Activated CD8-positive, alpha-beta T cell treated with anti-CD3 and anti-CD28 coated beads, Interleukin-2, amount 10 ng/mL, durations not matched to agents 7 days and 5 days (primary cell): ENCODE measurements at places on chromosomes 7 and 10.

DNA sequence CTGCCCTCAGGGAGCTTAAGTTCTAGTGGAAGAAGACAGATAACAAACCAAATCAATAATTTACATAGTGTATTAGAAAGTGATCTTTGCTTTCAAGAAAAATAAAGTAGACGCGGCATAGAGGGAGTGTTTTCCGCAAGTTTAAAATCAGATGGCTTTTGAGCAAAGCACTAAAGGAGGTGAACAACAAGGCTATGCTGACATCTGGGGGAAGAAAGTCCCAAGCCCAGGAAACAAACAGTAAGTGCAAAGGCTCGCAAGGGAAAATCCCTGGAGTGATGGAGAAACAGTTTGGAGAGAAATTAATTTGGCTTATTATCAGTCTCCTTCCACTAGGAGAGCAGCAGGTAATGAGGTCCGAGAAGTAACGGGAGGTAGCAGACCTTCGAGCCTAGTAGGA is 1.9 kb upstream of the CNNM2 start:
- H3K27me3 ChIP-seq, result peaks cover 3% of the 10 kb centered on the region
- H3K4me1 ChIP-seq, result peaks cover 44% of the 10 kb centered on the region
- peaks cover 19% of the 10 kb centered on the region for H3K36me3 ChIP-seq
- H3K4me3 ChIP-seq, result peak overlapping the region; percentile 92
- H3K27ac ChIP-seq, result no peak overlapping the region

DNA sequence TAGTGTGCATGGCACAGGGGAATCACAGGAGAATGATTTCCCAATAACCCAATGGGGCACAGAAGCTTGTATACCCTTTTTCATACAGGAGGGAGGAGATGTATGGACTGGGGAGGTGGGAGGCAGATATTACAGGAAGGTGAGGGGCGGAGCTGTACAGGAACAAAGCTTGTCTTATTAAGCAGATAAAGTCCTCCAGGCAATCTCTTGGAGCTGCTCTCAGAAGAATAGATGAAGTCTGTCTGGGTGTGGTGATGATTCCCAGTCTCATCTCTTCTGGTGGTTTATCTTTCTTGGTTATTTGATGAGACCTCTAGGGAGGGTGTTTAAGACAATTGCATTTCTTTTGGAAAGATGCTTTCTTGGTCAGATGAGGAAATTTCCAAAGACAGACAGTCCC is 25.1 kb upstream of the CPA5 start:
- no peak overlapping the region for H3K27ac ChIP-seq
- no peak for DNase-seq
- H3K27me3 ChIP-seq, result no peaks in the 10 kb centered on the region

DNA sequence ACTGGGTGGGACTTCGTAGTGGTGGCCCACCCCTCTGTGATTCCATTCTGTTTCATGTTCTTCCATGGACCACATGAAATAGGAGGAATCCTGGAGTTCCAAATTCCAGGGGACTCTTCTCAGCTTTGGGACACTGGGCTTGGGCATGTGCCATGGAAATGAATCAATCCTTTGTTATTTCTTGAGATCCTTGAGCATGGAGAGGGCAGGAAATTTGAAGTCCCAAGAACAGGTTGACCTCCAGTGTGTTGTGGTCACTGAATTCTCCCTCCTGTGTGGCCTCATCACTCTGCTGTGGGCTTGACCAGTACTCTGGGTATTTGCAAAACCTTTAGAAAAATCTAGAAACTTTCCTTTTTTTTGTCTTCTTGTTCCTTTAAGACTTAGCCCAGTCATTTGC is 22.7 kb downstream of the TACR2 start:
- peaks cover 62% of the 10 kb centered on the region for H3K36me3 ChIP-seq
- peaks cover 29% of the 10 kb centered on the region for H3K4me1 ChIP-seq
- no peak for DNase-seq
- H3K4me3 ChIP-seq, result no peak overlapping the region
- no peak overlapping the region for H3K27ac ChIP-seq
- no peaks in the 10 kb centered on the region for H3K27me3 ChIP-seq

- no peaks in the 10 kb centered on the region for H3K4me1 ChIP-seq
- no peaks in the 10 kb centered on the region for H3K27me3 ChIP-seq
- no peak overlapping the region for H3K4me3 ChIP-seq
- H3K36me3 ChIP-seq, result no peaks in the 10 kb centered on the region
- H3K27ac ChIP-seq, result no peak overlapping the region
Observed at GRCh38 chr10:48549236-48549635, 55.6 kb downstream of the ARHGAP22 start.

DNA sequence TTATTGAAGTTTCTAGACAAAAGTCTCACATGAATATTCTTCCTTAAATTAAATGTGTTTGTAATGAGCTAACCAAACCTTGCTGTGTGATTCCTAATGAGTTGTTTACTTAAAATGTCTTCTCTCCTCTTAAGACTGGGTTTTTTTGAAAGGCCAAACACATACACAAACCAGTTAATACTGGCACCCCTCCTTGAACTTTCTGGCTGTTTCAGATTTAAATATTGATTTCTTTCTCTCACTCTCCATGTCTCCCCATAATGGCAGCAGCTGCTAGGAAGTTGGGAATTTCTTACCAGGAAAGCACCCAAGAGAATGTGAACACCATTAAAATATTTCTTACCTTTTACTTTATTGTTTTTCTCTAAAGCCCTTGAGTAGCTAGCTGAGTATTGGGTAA is 11.4 kb upstream of the PTN start:
- DNase-seq, result no peak
- H3K4me3 ChIP-seq, result no peak overlapping the region
- H3K4me1 ChIP-seq, result no peaks in the 10 kb centered on the region
- no peaks in the 10 kb centered on the region for H3K27me3 ChIP-seq
- H3K36me3 ChIP-seq, result no peaks in the 10 kb centered on the region
- no peak overlapping the region for H3K27ac ChIP-seq

- H3K27ac ChIP-seq, result peak overlapping the region; percentile 22
- no peaks in the 10 kb centered on the region for H3K27me3 ChIP-seq
- H3K4me3 ChIP-seq, result no peak overlapping the region
- no peak for DNase-seq
- peaks cover 44% of the 10 kb centered on the region for H3K4me1 ChIP-seq
- peaks cover 61% of the 10 kb centered on the region for H3K36me3 ChIP-seq
Observed at GRCh38 chr10:109892931-109893330, 30.4 kb downstream of the XPNPEP1 start.
